ENCODE measurements at places on chromosomes 1 and 21.

DNA sequence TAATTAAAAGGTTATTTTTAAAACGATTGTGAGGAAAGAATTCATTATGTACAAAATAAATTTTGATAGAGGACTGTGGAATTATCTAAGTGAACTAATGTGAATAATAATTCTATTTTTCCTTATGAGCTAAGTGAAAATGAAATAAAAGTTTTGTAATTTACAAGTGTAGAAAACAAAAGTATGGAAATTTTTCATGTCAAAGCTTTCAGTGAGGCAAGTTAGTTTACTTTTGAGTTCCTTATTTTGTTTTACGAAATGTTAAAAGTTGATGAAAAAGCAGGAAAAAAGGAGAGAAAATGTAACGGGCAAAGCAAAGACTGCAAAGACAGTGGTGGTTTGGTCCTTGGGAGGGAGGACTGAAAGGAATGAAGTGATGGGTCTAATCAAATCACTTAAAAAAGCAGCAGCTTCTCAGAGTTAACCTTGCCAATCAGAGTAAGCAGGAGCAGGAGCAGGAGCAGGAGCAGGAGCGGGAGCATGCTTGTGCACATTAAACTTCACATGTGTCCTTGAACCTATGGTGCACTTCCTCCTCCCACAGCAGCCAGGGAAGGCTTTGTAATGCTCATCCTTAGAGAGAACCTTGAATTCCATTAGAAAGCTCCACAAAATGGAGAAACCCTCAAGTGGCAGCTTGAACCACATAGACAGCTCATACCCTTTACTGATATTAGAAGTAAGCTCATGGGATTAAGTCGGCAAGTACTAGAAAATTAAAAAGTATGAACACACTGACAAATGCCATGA is 133.4 kb downstream of the LHX4 start:
- DNase-seq = no peak

DNA sequence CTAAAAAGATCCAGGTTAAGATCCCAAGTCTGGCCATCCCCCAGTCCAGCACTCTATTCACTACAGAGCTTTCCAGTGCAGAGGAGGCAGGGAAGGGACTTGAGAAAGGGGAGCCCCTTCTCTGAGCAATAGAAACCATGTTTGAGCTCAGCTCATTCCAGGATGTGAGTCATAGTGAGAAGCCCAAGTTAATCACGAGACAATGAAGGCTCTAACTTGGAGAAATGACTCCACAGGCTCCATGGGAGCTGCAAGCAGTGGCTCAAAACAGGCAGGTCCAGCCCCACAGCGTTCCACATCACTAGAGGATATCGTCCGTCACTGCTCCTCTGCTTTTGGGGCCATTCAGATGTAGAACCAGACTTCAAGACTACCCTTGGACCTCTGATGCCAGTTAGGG is 59.1 kb downstream of the CAMK2N1 start:
- DNase-seq = no peak

DNA sequence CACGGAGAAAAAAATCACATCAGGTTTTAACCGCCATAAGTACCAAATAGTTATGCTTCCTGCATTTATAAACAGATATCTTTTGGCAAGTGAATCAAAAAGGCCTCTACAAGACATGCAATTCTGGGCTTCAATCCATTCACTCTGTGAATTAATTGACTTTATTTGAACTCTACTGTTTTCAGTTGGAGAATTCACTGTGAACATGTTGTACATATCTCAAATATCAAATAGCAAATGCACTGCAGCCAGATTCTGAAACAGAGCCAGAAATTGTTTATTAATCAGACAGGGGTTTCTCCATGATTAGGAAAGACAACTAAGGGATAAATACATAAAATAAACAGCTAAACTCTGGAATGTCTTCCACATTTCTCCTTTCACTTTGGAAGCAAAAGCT is 445.4 kb upstream of the NFIA start:
- no peak for DNase-seq

GRCh38 chr1:239247285-239247684 is 139.1 kb upstream of the CHRM3 start:
- DNase-seq = no peak

DNA sequence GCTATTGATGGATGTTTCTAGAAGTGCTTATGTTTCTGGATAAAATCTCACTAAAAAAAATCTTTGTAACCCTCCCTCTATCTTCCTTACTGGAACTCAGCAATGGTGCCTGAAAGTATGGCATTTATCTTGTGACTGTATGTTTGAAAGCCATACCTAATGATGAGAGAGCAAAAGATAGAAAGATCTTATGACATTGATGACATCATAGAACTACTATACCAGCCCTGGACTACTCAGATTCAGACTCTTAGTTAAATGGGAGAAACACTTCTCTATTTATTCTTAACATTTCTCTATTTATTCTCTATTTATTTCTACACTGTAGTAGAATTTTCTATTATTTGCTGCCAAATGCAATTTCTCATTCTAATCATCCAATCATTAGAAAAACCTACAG is 32.7 kb upstream of the SYCP1 start:
- no peak for DNase-seq

- DNase-seq = no peak
Measured at GRCh38 chr21:39593522-39593921, 19.2 kb upstream of the B3GALT5 start.

DNA sequence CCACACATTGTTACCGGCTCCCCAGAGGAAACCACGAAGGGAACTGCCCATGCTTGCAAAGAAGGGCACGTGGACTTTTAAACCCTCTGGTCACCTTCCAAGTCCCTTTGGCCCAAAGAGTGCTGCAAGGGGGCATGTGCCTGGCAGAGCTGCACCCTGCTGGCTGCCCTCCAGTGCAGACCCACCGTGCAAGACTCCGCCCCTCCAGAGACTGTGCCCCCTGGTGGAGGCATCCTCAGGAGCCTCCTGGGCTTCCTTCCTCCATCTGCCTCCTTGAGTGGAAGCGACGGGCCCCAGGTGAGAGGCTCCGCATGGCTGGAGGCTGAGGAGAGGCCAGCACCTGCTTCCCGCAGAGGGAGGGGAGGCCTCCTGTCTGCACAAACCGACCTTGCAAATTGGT is 100.6 kb downstream of the CRYAA start:
- DNase-seq = no peak

DNA sequence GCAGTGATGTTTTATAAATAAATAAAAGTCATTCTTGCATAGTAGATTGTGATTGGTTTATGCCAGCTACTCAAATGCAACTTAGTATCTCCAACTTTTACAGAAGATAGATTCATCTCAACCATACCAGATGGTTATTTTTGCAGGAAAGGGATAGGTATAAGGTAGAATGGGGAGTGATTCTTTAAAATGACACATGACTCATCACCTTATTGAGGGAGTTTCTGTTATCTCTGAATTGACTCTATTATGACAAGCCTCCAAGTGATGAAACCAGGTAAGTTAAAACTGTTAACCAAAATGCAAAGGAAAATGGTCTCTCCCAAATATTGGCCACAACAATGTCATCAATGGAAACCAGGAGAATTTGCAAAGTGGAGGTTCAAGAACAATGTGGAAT is 54.5 kb downstream of the PTPRC start:
- no peak for DNase-seq

DNA sequence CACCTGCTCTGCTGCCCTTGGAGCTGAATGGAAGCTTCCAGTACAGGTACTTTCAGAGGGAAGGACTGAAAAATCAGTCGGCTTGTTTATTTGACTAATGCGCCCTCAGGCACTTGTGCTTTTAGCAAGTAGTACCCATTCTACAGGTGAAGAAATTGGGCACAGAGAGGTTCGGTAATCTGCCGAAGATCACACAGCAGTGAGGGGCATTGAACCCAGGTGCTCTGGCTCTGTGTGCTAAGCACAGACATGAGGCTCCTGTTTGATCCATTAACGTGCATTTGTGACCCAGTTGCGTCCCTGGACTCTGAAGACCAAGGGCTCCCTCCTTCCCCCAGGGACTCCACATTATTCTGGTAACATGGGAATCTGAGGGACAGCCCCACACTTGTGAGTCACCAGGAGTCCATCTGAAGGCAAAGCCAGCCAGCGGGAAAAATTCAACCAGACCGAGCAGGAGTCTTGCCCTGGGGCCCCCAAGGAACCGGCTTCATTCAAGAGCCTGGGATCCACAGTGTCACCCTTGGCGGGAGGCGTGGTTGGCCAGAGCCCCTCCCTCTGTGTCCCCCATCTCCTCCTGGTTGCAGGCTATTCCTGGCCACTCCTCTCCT is 192.4 kb upstream of the ARHGEF16 start:
- DNase-seq = no peak

- DNase-seq = no peak
Measured at GRCh38 chr21:44392916-44393315, 39.5 kb downstream of the TRPM2 start.

Data from NCI-H187 treated with DMSO at 0.1 percent for 48 hours (cell line).